ENCODE measurements at places on chromosomes 16 and 17.

GRCh38 chr16:2768403-2769089 is 8.5 kb downstream of the ELOB start:
- no peak for DNase-seq

DNA sequence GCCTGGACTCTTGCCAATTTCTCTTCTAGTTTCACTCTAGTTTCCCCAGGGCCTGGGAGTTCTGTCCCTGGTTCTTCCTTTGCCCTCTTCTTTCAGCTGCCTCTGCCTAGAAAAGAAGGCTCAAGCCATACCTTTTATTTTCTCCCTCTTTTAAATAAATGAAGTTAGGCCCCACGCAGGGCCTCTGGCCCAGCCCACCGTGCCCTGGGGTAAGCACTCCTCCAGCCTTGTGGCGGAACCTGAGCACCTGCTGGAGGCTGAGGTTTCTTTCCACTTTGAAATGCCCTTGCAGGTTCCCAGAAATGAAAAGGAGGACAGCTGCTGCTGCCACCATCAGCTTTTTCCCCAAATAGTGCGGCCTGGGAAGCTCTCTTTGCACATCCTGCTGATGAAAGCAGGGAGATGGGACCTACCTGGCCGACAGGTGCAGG is 139.4 kb downstream of the CCDC182 start:
- no peak for DNase-seq

DNA sequence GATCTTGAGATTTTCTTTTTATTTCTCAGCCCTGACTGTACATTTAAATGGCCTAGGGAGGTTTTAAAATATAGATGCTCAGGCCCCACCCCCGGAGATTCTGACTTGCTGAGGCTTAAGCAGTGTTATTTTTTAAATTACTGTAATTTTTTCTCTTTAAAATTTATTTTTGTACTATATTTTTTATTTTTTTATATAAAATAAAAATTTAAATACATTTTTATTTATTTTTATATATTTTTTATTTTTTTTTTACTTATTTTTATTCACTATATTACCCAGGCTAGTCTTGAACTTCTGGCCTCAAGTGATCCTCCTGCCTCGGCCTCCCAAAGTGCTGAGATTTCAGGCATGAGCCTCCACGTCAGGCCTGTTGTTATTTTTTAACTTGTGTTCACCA is 83.3 kb downstream of the KATNIP start:
- DNase-seq: no peak

DNA sequence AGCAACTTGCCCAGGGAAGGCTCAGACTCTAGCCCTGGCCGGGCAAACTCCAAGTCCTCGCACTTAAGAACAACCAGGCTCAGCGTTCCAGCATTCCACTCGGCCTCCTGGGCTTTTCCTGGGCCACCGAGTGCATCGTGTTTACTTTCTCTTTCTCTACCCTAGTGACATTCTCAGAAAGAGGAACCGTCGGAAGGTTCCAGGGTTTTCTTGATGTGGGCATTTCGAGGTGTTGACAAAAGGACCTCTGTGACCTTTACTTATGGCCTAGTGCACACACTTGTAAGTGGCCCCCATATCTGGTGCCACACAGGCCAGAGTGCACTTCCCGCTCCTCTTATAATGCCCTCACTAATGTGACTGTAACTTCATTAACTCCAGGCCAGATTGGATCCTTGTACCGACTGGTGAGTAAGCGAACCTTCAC is 3.1 kb upstream of the BANP start:
- no peak for DNase-seq

DNA sequence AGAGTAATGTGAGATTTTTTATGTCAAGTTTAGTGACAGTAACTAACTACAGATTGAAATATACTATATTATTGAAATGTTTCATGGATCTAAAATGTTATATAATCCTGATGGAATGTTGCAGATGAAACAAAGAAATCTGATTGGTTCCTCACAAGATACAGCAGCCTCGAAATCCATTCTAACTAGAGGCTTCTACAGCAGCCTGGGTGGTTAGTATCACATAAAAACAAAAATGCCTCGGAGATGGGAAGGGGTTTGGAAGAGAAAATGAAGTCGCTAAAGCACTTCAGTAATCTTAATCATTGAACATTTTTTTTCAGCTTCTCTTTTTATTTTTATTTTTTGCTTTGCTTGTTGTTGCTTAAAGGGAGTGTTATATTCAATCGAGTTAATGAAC is 75.2 kb downstream of the TANC2 start:
- no peak for DNase-seq

- DNase-seq: no peak
Observed at GRCh38 chr16:30947859-30948666, 805 bp upstream of the ORAI3 start.

DNA sequence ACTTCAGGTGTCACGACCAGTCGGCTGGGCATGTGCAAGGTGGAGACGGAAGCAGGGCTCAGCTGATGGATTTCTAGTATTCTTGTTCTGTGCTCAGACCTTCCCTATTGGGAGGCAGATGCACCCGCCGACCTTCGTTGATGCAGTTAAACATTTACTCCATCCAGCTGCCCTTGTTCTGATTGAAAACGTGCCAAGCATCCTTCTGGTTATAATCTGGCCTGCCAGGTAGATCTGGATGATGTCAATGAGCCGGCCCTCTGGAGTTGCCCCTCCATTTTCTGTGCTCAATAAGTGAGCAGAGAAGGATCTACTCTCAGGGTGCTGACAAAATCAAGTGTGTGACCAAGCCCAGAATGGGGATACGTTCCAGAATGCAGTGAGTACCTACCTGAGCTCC is 38.3 kb downstream of the CCDC182 start:
- no peak for DNase-seq

GRCh38 chr17:48878920-48879898 is 13.4 kb upstream of the ATP5MC1 start:
- no peak for DNase-seq

DNA sequence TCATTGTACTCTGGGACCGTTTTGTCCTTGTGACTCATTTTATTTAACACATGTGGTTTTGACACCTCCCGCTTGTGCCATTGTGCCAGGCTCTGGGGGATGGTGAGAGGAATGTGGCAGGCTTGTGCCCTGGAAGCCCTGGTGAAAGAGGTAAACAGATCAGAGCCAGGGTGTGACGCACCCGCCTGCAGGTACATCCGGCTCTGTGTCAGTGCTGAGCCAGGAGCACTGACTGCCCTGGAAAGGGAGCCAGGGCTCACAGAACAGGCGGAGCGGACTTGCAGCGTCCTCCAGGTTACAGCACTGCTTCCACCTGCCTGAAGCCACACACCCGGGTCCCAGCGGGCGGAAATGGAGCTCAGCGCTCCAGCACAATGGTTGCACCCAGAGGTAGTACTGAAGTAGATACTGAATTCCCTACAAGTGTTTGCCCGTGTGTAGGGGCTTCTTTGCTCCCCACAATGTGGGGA is 30.6 kb downstream of the CDRT15 start:
- DNase-seq: peak; percentile 53

- DNase-seq: no peak
Observed at GRCh38 chr16:5006348-5007193, 27.2 kb downstream of the NAGPA start.

DNA sequence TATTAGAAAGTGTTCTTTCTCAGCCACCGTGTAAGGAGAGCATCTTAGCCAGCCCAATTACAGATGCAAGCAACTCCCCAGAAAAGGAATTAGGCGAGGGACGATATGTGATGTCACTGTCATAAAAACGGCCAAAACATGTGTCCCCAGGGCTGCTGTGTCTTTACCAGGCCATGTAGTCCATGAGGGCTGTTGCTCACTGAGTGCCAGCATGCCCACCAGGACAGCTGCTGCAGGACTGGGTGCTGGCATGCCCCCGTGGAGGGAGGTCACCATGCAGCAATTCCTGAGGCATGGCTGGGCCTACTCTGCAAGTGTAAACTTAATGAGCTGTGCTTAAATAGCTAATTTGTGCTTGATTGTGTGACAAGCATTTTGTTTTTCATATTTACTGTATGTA is 156.9 kb downstream of the LGALS9B start:
- DNase-seq: no peak

- DNase-seq: no peak
Observed at GRCh38 chr16:1526608-1527555, 6.6 kb upstream of the TMEM204 start.

- no peak for DNase-seq
Observed at GRCh38 chr17:79674506-79675412, 56.0 kb upstream of the ENPP7 start.
